CD4-positive, alpha-beta memory T cell (primary cell): ENCODE measurements at places on chromosomes 1 and 21.
A peak's percentile ranks its signal among the peaks of the same experiment; 100 is the strongest.

- DNase-seq: no peak
Measured at GRCh38 chr21:33443194-33443593, 36.6 kb downstream of the TMEM50B start.

DNA sequence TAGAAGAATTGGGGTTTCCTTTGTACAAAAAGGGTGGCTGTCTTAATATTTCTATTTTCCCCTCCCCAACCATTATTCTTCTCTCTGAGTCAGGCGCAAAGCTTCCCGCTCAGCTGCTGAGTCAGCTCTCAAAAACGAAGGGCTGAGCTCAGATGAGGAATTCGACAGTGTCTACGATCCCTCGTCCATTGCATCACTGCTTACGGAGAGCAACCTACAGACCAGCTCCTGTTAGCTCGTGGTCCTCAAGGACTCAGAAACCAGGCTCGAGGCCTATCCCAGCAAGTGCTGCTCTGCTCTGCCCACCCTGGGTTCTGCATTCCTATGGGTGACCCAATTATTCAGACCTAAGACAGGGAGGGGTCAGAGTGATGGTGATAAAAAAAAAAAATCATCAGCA lies 3.0 kb upstream of the TUFT1 start:
- no peak for DNase-seq

DNA sequence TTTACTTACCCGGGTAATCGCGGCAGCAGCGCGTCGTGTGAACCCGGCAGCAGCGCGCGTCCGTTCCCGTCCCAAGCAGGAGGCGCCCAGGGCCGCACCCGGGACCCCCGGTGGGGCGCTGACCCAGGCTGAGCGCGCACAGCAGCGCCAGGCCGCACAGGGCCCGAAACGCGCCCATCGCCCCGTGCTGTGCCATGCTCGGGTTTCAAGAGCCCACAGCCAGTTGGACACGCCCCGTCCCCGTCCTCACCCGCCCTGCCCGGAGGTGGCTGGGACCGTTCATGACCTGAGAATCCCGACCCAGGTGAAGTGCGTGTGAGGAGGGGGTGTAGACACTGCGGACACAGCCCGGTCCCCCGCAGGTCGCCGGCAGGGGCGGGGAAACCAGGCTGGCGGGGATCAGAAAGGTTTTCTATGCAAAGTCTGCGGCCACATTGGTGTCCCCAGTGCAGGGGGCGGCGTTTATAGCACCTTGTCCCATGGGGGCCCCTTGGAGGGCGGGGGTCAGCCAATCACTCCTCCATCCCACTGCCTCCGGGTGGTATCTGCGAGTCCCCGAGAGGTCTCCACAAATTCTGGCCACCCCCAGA lies at the start of gene TNFRSF18:
TNFRSF18 (minus strand) TSS at position 217 of the 590 bp plus-strand sequence; CDS start at position 196, 21 bp downstream.
- peak; percentile 41 for DNase-seq

DNA sequence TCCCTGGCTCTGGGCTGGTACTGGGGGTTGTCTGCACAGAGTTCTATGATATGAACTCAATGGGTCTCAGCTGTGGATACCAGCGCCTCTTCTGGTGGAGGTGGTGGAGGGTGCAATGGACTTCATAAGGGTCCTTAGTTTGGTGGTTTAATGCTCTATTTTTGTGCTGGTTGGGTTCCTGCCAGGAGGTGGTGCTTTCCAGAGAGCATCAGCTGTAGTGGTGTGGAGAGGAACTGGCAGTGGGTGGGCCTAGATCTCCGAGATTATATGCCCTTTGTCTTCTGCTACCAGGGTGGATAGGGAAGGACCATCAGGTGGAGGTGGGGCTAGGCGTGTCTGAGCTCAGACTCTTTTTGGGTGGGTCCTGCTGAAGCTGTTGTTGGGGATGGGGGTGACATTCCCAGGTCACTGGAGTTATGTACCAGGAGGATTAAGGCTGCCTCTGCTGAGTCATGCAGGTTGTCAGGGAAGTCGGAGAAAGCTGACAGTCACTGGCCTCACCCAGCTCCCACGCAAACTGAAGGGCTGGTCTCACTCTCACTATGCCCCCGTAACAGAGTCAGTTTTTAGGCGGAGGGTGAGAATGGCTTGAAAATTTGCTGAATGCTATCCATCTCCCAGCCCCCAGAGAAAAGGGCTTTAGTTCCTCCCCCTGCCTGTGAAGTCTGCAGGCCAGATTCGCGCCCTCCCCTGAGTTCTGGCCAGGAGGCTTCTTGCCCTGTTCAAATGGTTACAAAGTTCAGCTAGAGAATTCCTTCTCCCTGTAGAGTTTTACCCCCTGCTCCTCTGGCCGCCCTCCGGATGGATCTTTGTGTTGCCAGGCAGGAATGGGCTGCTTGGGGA lies 902.9 kb downstream of the LTN1 start:
- no peak for DNase-seq

- no peak for DNase-seq
Measured at GRCh38 chr21:34797921-34798535, 129.2 kb downstream of the CLIC6 start.

- no peak for DNase-seq
Measured at GRCh38 chr1:186923486-186923885, 94.7 kb downstream of the PLA2G4A start.

DNA sequence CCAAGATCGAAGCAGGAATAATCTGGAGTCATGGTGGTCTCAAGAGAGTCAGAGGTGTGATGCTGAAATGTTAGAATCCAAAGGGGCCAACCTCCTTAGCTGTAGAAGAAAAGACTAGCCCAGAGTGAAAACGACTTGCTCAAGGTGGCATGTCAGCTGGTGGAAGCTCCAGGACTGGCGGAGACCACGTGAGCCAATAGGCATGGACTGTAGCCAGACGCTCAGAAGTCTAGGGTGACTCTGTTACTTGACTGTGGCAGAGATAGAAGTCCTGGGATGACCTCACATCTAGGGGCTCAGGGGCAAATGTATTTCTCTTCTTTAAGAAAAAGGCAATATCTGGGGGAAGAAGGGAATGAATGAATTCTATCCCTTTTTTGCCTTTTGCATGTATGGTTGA lies 267.4 kb downstream of the ATG4C start:
- DNase-seq: no peak

DNA sequence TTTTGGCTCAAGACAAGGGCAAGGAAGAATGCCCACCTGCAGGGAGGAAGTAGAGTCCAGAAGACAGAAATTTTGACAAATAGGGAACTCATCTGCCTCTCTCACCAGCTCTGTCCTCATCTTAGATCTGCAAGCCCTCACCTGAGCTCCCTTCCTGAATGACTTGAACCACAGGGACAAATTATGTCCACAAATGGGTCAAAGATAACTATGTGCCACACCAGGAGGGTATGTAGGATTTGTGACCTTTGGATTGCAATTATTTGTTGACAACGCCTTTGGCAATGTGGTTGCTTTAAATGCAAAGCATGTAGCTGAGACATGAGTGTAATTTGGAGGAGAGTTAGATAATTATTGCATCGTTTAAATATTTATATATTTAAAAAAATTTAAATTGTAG lies 79.5 kb downstream of the GRIK1 start:
- DNase-seq: no peak

GRCh38 chr21:45318556-45319404 lies 31.1 kb upstream of the POFUT2 start:
- DNase-seq: no peak

GRCh38 chr1:212477680-212478466 lies 45.2 kb downstream of the NENF start:
- DNase-seq: no peak

DNA sequence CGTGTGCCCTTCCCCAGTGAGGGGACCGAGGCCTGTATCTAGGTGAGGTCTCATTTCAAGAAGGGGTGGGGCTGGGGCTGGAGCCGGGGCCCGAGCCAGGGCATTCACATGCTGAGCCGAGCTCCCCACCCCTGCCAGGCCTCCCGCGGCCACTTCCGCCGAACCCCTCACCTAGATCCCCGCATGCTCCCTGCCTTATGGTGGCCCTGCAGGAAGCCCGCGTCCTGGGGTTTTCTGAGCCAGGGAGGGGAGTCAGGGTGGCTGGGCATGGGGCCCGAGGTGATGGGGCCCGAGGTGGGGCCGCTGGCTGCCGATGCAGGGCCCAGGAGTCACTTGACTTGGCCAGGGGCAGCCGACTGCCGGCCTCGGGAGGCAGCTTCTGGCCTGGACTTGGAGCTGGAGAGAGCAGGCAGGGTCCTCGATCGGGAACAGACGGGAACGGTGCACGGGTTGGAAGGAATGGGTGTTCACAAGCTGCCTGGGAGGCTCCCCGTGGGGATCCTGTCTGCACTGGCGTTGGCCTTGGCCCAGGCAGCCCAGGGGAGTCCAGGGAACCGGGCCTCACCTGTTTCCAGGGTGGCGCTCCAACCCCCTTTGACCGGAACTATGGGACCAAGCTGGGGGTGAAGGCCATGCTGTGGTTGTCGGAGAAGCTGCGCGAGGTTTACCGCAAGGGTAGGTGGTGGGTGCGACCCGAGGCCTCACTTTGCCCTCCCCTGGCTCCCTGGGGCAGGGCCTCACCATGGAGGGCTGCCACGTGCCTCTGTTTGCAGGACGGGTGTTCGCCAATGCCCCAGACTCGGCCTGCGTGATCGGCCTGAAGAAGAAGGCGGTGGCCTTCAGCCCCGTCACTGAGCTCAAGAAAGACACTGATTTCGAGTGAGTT lies 13.6 kb downstream of the CFAP410 start:
- no peak for DNase-seq

- no peak for DNase-seq
Measured at GRCh38 chr1:111214074-111214801, 13.3 kb upstream of the CHI3L2 start.

GRCh38 chr1:109327285-109327684 lies 20.5 kb upstream of the MYBPHL start:
- DNase-seq: no peak

DNA sequence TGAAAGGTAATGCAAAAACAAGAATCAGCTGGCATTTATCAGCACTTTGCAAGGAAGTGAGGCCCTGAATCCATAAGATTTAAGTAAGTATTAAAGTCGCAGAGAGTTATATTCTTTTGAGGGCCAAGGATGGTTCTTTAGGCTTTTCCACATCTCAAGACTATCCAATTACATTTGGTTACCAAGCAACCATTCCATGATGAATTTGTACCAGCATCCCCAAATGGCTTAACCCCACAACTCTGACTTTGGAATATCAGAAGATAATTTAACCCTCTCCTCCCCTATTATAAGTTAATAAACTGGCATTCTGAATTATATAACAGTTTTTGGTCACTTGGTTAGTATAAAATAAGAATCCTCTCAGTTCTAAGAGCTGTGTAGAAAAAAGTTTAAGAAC lies 2.8 kb downstream of the PHTF1 start:
- no peak for DNase-seq

GRCh38 chr1:229942501-229942900 lies 124.5 kb upstream of the GALNT2 start:
- DNase-seq: no peak

DNA sequence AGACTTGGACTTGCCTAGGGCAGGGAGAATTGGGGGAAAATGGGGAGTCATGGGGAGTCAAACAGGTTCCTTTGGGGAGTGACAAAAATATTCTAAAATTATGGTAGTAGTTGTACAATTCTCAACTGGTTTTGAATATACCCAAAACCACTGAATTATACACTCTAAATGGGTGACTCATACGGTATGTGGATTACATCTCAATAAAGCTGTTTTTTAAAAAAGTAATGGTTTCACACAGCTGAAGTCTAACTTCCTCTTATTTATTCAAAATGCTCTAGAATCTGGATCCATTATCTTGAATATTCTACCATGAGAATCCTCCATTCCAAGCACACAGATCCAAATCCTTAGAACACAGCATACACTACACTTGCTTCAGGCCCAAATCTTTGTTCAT lies 11.1 kb downstream of the EIF4G3 start:
- no peak for DNase-seq

DNA sequence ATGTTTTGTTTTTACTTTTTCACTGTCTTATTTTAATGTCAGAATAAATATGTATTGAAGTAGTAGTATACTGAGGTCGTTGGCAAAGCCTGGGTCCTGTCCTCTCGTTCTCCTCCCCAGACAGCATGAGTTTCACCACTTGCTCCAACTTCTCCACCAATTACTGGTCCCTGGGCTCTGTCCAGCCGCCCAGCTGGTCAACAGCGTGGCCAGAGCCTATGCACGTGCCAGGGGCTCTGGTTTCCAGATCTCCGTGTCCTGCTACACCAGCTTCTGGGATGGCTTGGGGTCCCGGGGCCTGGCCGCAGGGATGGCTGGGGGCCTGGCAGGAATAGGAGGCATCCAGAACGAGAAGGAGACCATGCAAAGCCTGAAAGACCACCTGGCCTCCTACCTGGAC lies 19.3 kb downstream of the PTPN14 start:
- DNase-seq: no peak

DNA sequence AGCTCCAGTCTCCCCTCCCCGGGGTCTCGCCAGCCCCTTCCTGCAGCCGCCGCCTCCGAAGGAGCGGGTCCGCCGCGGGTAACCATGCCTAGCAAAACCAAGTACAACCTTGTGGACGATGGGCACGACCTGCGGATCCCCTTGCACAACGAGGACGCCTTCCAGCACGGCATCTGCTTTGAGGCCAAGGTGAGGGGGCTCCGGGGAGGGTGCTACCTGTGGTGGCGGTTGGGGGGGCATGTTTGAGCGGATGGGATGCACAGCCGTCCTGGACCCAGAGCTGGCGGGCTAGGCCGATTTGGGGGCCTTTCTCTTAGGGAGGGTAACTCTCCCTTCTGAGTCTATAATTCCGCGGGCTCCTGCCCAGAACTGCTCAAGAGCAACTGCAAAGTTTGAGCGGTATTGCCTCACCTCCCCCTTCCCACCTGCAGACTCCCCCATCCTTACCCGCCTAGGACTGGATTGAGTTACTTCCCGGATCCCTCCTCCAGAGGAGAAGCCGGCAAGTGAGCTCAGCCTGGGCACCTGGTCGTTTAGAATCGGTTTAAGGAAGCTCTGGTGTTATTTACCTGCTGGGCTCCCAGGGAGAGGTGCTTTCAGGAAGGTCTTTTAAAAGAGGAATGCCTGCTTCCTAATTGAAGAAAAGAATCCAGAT lies 730 bp downstream of the NOS1AP start:
- DNase-seq: no peak

DNA sequence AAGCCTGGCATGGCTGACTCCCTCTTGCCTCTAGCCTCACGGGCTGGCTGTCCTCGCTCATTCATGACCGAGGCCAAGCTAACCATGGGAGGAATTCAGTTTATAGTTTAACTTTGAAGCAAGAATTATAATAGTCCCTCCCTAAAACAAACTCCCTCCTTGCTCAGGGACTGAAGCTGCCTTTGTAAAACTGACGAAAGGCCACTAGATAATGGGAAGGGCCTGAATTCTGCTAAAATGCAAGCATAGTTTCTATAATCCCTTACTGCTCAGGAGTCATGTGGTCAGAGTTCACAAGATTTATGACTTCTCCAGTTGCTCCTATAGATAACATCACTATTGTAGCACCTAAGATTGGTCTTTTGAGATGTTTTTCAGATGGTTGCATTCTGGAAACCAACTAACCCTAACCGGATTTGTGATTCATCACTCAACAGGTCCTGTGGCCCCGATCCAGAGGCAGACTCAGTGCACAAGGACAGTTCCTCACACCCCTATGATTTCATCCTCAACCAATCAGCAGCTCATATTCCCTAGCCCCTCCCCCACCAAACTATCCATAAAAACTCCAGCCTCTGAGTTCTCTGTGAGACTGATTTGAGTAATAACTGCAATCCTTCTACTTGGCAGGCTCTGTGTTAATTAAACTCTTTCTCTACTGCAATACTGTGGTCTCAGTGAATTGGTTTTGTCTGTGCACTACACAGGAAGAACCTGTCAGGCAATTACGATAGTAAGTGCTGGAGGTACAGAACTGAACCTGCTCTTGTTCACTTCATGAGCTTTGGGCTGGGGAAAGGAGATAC lies 26.4 kb downstream of the HHIPL2 start:
- DNase-seq: no peak
